ENCODE measurements at places on chromosomes 4 and X.

DNA sequence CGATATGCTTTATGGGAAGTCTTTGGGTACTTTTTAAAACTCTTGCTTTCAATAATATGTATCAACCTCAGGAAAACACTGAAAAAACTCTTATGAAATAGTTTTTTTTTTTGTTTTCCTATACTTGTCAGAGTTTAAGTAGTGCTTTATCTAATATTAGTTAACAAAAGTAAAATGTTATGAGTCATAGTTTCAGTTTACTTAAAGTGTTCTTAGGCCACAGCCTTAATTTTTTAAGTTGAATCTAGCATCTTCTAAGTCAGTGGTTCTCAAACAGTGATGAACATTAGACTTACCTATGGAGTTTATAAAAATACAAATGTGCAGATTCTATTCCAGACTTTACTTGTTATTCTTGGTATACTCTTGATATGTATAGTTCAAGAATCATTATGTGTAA, 26.3 kb upstream of the ADGRL3 start:
- DNase-seq, result no peak

DNA sequence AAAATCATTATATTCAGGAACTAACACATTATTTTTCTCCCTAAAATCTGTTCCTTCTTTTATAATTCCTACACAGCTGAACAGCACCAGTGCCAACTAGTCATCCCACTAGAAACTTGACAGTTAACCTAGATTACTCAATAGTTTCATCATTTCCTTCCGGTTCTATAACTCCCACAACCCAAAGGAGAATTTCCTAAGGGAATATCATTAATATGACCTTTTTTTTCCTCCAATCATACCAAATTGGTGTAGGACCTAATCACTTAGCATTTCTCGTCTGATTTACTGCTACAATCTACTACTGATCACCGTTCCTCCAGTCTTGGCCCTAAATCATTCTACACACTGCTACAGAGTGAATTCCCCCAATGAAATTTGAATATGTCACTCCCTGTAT, 45.9 kb downstream of the WDFY3 start:
- DNase-seq, result no peak

DNA sequence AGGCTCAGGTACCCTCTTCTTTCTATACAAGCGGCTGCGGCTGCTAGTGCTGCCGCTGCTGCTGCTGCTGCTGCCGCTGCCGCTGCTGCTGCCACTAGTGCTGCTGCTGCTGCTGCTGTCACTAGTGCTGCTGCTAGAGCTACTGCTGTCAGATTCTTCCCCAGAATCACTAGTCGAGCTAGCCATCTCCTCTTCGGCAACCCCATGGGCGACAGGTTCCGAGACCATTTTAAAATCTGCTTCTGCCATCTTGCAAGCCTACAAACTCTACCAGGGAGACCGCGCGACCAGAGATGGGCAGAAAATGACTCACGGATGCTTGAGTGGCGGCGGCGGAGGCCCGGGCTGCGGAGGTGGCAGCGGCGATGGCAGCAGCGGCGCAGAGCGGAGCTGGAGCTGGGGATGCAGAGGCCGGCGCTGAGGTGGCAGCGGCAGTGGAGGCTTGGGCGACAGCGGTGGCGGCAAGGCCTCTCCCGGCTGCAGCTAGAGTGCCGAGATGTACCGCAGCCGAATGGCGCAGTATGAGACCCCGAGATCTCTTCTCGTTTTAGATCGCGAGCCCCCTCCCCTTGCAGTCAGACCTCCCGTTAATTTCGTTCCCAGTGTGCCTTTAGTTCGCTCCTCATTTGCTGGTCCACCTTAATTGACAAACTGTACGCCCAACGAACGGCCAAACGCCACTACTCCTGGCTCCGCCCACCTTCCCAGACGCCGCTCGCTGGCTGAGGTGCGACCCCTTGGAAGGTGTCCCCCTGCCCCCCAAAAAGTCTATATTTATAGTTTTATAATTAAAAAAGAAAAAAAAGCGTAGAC, at the start of gene NAP1L3:
Gene NAP1L3, minus strand, starts transcription at position 523 of the 813 bp plus-strand sequence. Its CDS starts 274 bp downstream, at position 249.
- DNase-seq, result peak; percentile 80

DNA sequence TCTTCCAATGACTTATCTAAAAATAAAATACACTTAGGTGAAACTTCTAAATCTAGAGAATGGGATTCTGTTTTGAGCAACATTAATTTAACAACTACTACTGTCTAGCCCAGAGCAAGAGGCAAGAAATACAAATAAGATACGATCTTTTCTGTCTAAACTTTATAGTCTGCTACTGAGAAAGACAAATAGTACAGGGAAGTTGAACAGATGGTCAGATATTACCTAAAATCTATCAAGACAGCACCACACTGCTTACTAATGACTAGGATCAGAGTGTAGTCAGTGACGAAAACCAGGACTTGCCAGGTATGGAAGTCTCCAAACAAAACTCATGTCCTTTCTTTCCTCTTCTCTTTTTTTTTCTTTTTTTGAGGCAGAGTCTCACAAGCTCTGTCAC, 7.1 kb downstream of the FAM13A start:
- DNase-seq, result no peak

DNA sequence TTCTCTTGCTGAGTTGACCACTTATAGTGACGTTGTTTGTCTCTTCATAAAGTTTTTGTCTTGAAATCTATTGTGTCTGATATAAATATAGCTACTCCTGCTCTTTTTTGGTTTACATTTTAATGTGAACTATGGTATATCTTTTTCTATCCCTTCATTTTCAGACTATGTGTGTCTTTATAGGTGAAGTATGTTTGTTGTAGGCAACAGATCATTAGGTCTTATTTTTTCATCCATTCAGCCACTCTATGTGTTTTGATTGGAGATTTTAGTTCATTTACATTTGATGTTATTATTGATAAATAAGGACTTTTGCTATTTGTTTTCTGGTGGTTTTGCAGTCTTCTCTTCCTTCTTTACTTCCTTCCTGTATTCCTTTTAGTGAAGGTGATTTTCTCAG, 44.0 kb upstream of the SLC16A2 start:
- no peak for DNase-seq

DNA sequence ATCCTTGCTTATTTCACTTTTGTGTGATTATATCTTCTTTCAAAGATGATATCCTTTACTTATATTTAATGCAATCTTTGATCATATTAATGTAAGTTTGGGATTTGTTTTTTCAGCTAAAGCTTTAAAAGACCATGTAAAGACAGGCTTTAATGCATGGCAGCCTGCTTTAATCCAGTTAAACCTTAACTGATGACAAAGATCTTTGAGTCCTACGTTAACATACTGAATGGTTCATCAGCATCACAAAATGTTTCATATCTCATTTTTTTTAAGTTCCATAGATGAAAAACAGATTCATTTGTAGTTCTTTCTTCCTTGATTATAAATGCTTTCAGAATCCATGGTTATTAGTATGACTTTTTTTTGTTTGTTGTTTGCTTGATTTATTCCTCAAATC, 1102.8 kb downstream of the FSTL5 start:
- DNase-seq, result no peak

DNA sequence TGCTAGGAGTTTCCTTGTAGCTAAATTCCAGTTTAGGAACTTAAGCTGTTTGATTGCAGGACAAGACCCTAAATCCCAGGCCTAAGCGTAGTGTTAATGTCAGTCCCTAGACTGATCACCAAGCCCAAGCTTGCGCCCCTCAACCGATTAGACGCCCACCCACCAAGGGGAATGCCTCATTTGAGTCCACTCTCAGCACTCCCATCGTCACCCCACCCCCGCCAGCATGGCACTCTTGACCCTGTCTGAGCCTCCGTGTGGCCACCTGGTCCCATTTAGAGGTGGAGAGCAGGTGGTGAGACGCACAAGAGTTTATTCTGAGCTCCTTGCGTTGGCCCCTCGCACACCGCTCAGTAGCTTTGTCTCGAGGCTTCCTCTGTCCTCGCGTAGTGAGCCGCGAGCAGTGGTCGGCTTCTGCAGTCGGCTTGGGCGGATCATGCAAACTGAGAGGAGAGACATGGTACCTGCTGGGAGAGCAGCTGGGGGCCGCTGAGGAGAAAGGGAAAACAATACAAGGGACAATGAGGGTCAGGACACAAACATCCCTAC, 48.5 kb upstream of the ZNF157 start:
- no peak for DNase-seq

- no peak for DNase-seq
Observed at GRCh38 chr4:1767770-1768366, 25.2 kb upstream of the FGFR3 start.

- peak; percentile 72 for DNase-seq
Observed at GRCh38 chr4:3766785-3767569, 792 bp downstream of the ADRA2C start.

DNA sequence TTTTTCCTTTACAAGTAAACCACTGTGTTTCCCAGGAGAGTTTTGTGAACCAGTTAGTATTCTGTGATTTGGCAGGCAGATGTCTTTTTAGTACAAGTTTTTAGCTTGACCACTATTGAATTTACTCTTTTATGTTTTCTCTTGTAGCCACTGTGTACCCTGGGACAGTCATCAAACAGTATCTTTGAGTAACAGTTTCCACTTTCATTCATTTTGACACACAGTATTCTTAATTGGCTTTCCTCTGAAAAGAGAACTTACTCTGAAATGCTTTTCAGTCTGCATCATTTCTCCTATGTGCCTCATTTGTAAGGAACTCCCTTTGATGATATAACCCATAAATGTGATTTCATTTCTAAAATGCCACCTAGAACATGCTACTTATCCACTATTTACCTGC, 476.5 kb downstream of the PDGFC start:
- DNase-seq, result no peak

DNA sequence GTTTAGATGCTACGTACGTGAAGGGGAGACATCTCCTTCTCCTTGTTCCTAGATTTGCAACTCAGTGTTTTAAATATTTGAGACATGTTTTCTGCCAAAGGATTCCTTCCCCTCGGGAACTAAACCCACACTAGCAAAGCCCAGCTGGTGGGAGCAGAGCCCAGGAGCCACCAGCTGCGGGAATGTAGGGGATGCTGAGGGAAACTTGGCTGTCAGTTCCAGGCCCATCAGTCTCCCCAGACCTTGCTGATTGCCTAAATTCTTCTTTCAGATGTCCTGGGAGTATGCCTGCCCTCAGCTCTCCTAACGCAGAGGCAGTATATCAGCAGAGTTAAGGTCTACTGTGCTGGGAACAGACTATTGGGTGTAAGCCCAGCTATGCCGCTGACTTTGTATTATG, 630.0 kb upstream of the TENM3 start:
- DNase-seq, result no peak

GRCh38 chr4:106629268-106629625, 260.7 kb upstream of the GIMD1 start:
- no peak for DNase-seq

DNA sequence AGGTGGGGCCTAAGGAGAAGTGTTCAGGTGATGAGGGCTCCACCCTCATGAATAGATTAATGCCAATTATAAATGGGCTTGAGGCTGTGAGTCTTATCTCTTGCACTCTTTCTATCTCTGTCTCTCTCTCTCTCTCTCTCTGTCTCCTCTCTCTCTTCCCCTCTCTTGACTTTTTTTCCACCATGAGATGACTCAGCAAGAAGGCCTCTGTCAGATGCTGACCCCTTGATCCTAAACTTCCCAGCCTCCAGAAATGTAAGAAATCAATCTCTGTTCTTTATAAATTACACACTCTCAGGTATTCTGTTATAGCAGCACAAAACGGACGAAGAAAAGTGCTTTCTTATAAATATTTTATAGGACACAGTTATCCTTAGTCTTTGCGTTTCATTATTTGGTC, 184.9 kb upstream of the PCDH7 start:
- no peak for DNase-seq

GRCh38 chrX:135384161-135384836, 37.4 kb upstream of the SMIM10L2A start:
- no peak for DNase-seq

GRCh38 chrX:129667412-129667811, 12.7 kb upstream of the APLN start:
- no peak for DNase-seq

DNA sequence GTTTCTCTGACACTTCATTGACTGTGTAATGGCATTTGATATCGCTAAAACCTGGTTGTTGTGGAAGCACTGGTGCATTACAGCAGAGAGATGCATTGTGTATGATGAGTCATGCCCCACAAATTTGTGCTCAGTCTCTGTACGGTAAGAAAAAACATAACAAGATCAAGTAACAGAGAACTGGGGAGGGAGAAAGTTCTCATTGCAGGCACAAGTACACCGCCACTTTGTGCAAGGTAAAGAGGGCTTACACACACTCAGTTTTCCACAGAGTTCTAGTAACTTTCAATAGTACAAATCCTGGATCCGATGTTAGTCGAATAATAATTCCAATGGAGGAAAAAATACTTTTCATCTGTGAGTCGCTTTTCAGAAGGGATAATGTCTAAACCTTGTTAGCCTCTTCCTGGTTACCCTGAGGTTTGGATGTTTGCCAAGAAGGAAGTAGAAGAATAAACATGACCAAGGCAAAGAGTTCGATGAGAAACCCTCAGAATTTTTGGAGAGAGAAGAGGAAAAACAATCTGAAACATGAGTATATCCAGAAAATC, 512.5 kb upstream of the SLIT2 start:
- DNase-seq, result peak; percentile 41

DNA sequence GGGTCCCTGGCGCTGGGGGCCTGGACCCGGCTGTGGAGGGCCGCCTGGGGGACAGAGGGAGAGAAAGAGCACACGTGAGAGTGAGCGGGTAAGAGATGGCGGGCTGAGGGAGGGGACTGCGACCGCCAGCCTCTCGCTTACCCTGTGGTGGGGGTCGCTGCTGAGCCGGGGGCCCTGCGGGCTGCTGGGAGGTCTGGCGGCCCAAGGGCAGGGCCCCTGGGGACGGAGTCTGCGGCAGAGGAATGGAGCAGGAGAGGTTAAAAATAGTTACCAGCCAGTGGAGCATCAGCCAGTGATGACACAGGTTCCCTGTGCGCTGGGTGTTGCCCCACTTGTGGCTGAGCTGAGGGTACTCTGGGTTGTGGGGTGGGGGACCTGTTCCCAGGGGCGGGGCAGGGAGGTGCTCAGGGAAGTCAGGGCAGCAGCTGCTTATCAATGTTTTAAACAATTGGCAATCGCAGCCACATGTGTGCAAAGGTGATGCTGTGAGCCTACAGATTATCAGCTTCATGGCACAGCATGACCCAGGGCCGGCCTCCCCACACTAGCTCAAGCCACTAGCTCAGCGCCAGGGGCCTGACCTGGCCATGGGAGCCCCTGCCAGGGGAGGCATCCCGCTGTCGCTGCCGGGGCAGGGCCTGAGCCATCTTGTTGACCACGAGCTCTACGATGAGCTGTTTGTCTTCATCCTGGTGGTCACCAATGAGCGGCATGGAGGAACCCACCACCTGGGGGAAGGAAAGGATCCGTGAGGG, 7.5 kb upstream of the TIMP1 start:
- no peak for DNase-seq

All from right kidney (tissue), 9 donors.